ENCODE measurements at places on chromosomes 11 and 22.

DNA sequence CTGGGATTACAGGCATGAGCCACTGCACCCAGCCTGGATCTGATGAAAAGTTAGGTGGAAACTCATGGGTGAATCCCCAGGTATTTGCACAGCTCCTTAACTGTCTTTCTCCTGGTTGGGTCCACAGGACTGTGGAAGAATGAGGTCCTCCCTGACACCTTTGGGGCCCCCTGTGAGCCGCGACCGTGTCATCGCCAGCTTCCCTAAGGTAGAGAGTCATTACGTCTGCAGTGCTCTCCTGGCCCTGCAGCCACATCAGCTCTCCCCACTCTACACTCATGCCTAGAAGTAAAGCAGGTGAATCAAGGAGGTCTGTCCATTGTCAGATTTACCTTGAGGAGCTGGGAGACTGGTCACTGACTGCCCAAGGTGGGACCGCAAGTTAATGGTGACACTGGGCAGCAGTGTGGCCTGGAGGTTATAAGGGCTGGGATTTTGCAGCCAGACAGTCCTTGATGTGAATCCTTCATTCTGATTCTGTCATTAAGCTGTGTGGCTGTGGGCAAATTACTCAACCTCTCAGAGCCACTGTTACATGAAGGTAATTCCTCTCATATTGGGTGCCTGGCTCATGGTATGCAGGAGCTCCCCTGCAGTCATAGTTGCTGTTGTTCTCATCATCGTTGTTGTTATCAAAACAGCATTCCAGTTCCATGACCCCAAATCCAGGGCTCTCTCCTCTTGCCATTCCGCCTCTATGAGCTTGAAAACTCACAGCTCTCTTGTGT is 1.4 kb downstream of the RAB36 start:
- DNase-seq = no peak

DNA sequence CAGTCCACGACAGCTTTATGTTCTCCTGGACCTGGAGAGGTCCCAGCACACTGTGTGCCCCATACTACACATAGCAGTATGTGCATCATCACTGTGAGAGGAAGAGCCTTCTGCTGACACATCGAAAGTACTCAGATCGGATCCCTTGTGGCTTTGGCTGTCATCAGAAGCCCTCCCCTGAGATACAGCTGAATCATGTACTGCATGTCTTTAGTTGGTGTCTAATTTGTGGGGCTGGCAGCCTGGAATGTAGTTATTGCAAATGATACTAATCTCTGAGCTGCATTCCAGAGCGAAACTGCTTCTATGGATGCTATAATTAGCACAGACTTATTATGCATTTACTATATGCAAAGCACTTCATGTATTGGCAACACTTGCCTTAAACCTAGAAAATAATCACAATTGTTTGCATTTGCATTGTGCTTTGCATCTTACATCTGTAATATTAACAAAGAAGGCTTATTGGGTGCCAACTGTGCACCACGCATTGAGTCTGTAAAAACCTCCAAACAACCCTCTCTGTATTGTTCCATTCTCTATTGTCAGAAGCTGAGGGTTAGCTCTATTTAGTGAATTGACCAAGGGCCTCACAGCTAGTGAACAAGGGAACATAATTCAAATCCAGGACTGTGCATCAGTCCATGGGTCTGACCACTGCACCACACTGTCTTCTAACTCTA is 89.2 kb upstream of the CRTAM start:
- peak; percentile 75 for DNase-seq

DNA sequence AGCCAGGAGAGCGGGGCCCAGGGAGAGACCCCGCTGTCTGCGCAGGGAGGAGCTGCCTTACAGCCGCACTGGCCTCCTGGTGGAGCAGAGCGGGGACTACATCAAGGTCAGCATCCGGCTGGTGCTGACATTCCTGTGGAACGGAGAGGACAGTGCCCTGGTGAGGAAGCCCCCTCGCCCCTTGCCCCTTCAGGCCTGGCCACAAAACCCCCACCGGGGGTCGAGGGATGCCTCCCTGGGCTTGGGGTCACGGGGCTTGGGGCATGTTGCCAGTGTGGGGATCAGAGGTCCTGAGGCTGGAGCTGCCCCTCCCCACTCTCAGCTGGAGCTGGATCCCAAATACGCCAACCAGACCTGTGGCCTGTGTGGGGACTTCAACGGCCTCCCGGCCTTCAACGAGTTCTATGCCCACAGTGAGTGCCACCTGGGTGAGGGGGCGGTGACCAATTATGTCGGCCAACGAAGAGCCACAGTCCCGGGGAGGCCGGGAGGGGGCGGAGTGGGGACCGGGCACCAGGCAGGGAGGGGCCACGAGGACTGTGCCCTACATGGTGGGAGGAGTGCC is 4.2 kb downstream of the MUC5B start:
- DNase-seq = no peak

- no peak for DNase-seq
Observed at GRCh38 chr22:47919001-47919441, 1156.6 kb downstream of the TBC1D22A start.
